ENCODE measurements at places on chromosomes 2 and 18.

DNA sequence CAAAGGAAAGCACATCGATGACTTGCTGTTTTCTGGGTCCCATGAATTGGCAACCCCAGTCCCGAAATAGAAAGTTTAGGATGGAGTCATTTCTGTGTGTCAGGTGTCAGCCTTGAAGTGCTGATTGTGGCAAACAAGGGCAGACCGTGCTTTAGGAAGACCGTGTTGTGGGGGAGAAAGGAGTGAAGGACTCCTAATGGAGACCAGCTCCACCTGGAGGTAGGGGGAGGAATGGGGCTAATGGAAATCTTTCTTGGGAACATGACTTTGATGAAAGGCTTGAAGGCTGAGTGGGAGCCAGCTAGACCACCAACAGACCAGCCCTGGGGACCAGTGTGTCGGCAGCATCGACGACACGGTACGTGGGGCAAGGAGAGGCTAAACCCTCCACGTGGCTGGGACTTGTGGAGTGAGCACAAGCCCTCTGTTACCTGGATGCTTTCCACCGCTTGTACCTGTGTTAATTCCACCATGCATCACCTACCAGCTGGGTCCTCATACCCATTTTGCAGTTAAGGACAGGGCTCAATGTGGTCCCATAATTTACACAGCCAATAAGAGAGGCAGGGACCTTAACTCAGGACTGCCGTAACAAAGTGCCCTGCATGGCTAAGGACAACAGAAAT lies 104.2 kb downstream of the SH3BP4 start:
- no peak overlapping the region for H3K27ac ChIP-seq
- DNase-seq, result peak; percentile 16
- H3K27me3 ChIP-seq, result no peaks in the 10 kb centered on the region
- H3K4me1 ChIP-seq, result peaks cover 11% of the 10 kb centered on the region

GRCh38 chr18:23257686-23258565 lies 122.6 kb downstream of the CABLES1 start:
- no peak for DNase-seq
- peaks cover 6% of the 10 kb centered on the region for H3K36me3 ChIP-seq
- H3K4me1 ChIP-seq, result peaks cover 28% of the 10 kb centered on the region

DNA sequence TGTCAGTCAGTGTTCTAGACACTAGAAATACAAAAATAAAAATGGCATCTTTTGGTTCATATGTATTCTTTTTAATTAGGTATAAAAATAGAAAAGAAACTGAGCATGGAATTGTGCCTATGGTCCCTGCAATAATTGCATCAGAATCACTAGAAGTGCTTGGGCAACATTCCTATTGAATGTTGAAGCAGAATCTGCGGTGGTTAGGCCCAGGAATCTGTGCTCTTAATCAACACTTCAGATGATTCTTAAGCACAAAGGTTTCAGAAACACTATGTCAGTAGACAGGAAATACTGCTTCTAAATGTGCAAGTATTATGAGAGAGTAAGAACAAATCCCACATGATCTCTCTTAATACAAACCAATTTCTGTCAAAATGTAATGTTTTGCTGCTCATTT lies 20.3 kb upstream of the RBBP8 start:
- no peaks in the 10 kb centered on the region for H3K36me3 ChIP-seq
- DNase-seq, result no peak
- no peak overlapping the region for H3K4me3 ChIP-seq
- H3K27me3 ChIP-seq, result no peaks in the 10 kb centered on the region

DNA sequence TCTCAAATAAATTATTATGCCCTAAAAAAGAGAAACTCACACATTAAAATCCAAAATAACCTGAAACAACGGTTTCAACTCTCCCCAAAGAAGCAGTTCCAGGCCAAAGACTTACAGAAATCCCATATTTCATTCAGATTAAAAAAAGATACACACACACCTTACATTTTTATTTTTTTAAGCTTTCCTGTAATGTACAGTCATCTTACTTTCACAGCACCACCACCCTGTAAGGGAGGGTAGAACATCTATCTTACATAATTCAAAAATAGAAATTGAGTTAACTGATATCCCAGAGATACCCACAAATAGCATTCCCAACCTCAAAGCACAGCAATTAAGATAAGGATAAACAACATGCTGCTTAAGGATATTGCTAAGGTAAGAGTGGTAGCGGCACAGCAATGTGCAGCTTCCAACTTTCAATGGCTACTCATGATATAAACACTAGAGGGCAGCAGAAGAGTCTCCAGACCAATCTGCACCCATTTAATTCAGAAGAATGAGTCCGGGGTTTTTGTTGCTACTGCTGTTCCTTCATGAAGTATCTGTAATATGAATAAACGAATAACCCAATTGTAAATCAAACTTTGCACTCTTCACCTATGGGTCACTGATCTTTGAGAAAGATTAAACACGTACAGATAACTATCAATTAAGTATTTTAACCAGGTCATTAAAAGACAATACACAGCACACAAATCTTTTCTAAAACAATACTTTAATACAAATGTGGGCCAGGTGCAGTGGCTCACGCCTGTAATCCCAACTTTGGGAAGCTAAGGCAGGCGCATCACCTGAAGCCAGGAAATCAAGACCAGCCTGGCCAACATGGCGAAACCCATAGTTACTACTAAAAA lies 11.3 kb downstream of the GFPT1 start:
- DNase-seq, result peak; percentile 27
- no peak overlapping the region for H3K4me3 ChIP-seq
- H3K4me1 ChIP-seq, result no peaks in the 10 kb centered on the region
- H3K36me3 ChIP-seq, result peaks cover 4% of the 10 kb centered on the region

GRCh38 chr2:23507267-23508065 lies 122.5 kb downstream of the KLHL29 start:
- no peaks in the 10 kb centered on the region for H3K36me3 ChIP-seq
- no peaks in the 10 kb centered on the region for H3K4me1 ChIP-seq
- H3K27me3 ChIP-seq, result no peaks in the 10 kb centered on the region
- DNase-seq, result no peak
- no peak overlapping the region for H3K4me3 ChIP-seq

DNA sequence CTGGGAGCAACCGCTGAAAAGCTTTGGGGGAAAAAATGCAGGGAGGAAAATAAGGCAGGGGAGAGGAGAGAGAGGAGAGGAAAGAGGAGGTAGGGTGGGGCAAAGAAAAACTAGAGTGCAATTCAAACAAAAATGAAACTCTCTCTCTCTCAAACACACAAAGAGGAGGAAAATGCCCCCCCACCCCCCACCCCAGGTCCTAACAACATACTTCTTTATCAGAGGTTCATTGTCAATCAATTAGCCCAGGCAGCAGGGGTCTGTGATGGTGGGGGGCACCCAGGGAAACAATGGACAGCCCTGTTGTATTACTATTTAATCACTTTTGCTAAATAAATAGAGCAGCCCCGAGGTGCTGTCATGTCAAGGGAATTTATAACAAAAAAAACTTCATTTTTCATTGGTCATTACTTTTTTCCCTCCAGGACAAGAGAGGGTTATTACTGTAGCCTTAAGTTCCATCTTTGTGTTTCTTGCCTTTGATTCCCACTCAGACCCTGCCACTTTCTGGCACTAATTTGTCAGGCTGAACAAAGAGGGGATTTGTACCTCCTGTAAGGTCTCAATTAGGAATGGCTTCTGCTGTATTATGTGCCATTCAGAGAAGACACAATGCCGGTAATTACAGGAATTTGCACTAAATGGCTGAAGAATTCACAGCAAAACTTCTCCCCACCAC lies 55.0 kb downstream of the PLEKHM3 start:
- peaks cover 2% of the 10 kb centered on the region for H3K4me1 ChIP-seq
- no peak overlapping the region for H3K27ac ChIP-seq
- no peak for DNase-seq
- no peak overlapping the region for H3K4me3 ChIP-seq
- H3K36me3 ChIP-seq, result no peaks in the 10 kb centered on the region
- no peaks in the 10 kb centered on the region for H3K27me3 ChIP-seq

GRCh38 chr2:158460632-158461297 lies 4.0 kb downstream of the PKP4 start:
- no peaks in the 10 kb centered on the region for H3K36me3 ChIP-seq
- no peaks in the 10 kb centered on the region for H3K27me3 ChIP-seq
- DNase-seq, result peak; percentile 57
- no peak overlapping the region for H3K4me3 ChIP-seq
- peaks cover 18% of the 10 kb centered on the region for H3K4me1 ChIP-seq

DNA sequence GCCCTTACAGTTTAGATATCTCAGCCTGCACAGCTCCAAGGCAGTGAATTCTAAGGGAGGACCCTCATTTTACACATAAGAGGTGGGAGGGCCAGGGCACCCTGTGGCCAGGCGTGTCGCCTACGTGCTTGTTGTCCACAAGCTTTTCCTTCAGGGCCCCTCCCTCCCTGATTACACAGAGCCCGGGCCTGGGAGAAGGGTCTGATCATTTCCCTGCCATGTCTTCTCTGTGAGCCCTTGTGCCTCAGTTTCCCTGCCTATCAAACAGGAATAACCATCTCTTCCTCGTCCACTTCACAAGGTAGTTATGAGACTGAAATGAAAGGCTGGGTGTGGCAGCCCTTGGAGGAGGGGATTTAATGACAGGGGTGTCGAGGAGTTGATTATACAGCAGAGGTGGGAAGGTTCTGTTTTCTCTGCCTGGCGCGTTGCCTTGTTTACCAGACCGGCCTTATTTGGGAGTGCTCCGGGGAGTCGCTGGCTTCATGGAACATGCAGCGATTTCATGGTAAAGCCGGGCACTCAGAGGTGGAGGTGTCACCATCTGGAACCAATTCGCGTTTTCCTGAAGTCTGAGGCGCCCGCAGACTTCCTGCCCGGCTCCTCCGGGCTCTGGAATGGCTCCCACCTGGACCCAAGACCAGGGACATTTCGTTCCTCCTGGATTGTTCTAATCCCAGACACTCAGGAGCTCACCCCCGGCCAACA lies 208.9 kb downstream of the KLHL29 start:
- no peaks in the 10 kb centered on the region for H3K27me3 ChIP-seq
- peak overlapping the region; percentile 32 for H3K27ac ChIP-seq
- DNase-seq, result peak; percentile 44
- H3K36me3 ChIP-seq, result no peaks in the 10 kb centered on the region
- no peak overlapping the region for H3K4me3 ChIP-seq

DNA sequence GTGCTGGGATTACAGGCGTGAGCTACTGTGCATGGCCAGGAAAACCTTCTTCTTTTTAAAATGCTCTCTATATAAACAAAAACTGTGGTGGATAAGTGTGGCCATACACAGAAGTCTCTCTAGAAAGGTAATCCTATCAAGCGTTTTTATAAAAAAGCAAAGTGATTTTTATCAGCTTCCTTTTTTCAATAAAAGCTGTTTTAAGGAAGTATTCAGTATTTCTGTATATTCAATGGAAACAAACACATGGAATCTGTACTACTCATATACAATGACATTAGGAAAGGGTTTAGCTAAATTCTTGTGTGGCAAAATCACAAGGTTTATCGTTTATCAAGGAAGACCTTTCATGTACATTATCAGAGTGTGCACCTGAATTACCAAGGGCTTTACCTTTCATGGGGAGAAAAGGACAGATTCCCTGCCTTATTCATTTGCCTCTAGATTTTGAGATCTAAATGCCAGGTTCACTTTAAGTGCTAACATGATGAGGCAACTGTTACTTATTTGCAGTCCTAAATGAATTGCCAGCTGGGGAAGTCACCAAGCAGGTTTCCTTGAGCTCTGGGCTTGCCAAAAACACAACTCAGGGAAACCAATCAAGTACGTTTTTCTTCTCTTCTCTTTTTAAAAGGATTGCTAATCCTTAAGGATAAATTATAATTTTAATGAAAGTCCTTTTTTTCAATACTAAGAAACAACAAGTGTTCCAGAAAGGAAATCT lies 70.8 kb downstream of the RTN4 start:
- no peaks in the 10 kb centered on the region for H3K36me3 ChIP-seq
- H3K27me3 ChIP-seq, result no peaks in the 10 kb centered on the region
- no peak overlapping the region for H3K4me3 ChIP-seq
- DNase-seq, result peak; percentile 23
- no peak overlapping the region for H3K27ac ChIP-seq
- peaks cover 2% of the 10 kb centered on the region for H3K4me1 ChIP-seq

- DNase-seq, result no peak
- H3K4me3 ChIP-seq, result no peak overlapping the region
- H3K27me3 ChIP-seq, result no peaks in the 10 kb centered on the region
- H3K4me1 ChIP-seq, result peaks cover 2% of the 10 kb centered on the region
- H3K27ac ChIP-seq, result no peak overlapping the region
Observed at GRCh38 chr2:61910603-61911002, 5.1 kb downstream of the COMMD1 start.

- no peaks in the 10 kb centered on the region for H3K27me3 ChIP-seq
- no peaks in the 10 kb centered on the region for H3K4me1 ChIP-seq
- DNase-seq, result no peak
- H3K4me3 ChIP-seq, result no peak overlapping the region
- no peaks in the 10 kb centered on the region for H3K36me3 ChIP-seq
- no peak overlapping the region for H3K27ac ChIP-seq
Observed at GRCh38 chr2:99822474-99823207, 319.7 kb downstream of the AFF3 start.

- H3K27ac ChIP-seq, result no peak overlapping the region
- no peak for DNase-seq
- H3K4me3 ChIP-seq, result no peak overlapping the region
- no peaks in the 10 kb centered on the region for H3K27me3 ChIP-seq
Observed at GRCh38 chr18:4004183-4004829, 450.8 kb downstream of the DLGAP1 start.

- H3K4me3 ChIP-seq, result no peak overlapping the region
- H3K27me3 ChIP-seq, result no peaks in the 10 kb centered on the region
- no peaks in the 10 kb centered on the region for H3K4me1 ChIP-seq
Observed at GRCh38 chr18:9637036-9637767, 22.8 kb upstream of the PPP4R1 start.

GRCh38 chr18:38497266-38497665 lies 931.7 kb upstream of the CELF4 start:
- no peaks in the 10 kb centered on the region for H3K36me3 ChIP-seq
- no peak overlapping the region for H3K27ac ChIP-seq
- H3K27me3 ChIP-seq, result no peaks in the 10 kb centered on the region
- no peak for DNase-seq
- no peak overlapping the region for H3K4me3 ChIP-seq

DNA sequence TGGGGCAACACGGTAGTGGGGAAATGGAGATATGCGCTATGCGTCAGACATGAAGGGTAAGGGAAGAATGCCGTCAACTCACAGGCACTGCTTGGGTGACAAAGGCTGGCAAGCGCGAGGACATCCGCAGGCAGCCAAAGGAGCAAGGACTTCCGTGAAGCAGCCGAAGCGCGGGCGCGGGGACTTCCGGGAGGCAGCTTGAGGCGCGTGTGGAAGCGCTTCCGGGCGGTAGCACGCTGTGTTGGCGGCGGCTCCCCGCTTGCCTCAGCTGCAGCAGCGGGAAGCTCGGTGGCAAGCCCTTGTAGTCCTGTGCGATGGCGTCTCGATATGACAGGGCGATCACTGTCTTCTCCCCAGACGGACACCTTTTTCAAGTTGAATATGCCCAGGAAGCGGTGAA lies at the start of gene PSMA8:
TSS of gene PSMA8 (plus strand) at position 218 of the 400 bp plus-strand sequence. CDS start at position 315, 97 bp downstream.
- no peaks in the 10 kb centered on the region for H3K27me3 ChIP-seq
- H3K4me3 ChIP-seq, result no peak within 1 kb of the TSS
- H3K36me3 ChIP-seq, result no peaks in the 10 kb centered on the region
- H3K4me1 ChIP-seq, result no peaks in the 10 kb centered on the region
- no peak within 1 kb of the TSS for H3K27ac ChIP-seq

- no peaks in the 10 kb centered on the region for H3K27me3 ChIP-seq
- no peaks in the 10 kb centered on the region for H3K4me1 ChIP-seq
- H3K36me3 ChIP-seq, result no peaks in the 10 kb centered on the region
- no peak overlapping the region for H3K4me3 ChIP-seq
- DNase-seq, result no peak
Observed at GRCh38 chr2:189951791-189952535, 110.6 kb downstream of the MSTN start.

Data from kidney (tissue), 22 donors.